Pancreas (tissue), 10 donors: ENCODE measurements at places on chromosomes 5 and 9.

DNA sequence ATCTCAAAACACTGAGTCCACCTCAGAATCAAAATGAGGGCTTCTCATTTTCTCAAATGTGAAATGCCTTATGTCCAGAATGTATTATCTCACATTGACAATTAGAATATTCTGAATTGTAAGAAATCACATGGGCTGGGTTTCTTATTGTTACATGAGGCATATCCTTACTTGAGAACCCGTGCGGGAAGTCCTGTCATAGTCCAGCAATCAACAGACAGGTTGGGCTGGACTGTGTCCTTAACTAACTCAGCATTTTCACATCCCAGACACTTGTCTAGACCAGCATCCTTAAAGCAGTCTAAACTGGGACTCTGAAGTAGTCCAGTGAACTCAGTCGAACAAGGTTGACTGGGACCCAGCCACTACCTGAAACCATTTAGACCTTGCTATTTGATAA is 267.6 kb downstream of the CETN3 start:
- DNase-seq: no peak

DNA sequence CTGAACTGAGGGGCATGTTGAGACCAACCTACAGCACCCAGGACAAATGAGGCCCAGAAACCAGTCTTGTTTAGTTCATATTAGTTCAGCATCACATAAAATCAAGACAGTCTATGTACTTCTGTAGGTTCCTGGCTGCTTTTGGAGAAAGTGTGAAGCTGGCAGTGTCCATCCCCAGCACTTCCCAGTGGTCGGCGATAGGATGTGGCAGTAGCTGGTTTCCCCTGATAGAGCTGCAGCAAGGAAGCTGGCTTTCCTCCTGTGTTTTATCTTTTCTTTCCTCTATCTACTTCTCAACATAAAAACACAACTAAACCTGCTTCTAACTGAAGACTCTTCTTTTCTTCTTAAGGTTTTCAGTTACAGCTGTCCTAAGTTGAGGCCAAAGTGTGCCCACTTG is 43.0 kb upstream of the SLC46A2 start:
- no peak for DNase-seq

DNA sequence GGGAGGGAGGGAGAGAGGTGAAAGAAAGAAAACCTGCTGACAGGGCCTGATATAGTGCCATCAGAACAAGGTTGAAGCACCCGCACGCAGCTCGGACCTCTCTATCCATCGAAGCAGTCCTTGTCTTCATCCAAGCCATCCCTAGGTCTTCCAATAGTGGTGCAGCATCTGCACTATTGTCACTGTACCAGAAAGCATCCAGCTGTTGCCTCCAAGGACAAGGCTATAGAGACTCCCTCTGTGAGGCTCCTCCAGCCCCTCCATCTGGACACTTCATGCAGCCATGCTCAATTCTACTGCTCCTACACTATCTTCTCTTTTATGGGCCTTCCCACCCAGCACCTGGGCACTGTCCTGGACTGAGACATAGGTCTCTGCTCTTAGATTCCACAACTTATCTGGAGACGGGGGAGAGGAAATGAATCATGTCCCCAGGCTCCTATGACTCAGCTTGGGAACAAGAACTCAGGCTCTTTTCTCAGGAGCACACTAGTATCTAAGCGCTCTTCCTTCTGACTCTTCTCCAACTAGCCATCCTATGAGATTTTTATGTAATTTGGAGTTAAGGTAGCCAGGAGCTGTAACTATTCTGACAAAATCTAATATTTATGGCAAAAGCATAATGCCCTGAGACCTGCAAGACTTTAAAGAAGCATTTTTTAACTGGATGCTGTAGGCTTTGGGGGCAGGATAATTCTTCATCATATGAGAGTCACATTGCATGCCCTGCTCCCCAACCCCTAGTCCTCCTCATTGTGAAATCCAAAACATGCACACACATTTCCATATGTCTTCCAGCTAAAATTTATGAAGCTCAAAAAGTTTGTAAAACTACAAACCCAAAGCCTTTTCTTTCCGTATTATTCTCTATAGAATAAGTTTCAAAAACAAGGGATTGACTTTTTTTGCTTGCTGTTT is 446.8 kb downstream of the CCDC171 start:
- DNase-seq: no peak

- no peak for DNase-seq
These were observed 127.2 kb upstream of the PITX1 start for GRCh38 chr5:135161221-135161620.

- no peak for DNase-seq
These were observed 429.7 kb downstream of the CDH10 start for GRCh38 chr5:24215114-24215513.

DNA sequence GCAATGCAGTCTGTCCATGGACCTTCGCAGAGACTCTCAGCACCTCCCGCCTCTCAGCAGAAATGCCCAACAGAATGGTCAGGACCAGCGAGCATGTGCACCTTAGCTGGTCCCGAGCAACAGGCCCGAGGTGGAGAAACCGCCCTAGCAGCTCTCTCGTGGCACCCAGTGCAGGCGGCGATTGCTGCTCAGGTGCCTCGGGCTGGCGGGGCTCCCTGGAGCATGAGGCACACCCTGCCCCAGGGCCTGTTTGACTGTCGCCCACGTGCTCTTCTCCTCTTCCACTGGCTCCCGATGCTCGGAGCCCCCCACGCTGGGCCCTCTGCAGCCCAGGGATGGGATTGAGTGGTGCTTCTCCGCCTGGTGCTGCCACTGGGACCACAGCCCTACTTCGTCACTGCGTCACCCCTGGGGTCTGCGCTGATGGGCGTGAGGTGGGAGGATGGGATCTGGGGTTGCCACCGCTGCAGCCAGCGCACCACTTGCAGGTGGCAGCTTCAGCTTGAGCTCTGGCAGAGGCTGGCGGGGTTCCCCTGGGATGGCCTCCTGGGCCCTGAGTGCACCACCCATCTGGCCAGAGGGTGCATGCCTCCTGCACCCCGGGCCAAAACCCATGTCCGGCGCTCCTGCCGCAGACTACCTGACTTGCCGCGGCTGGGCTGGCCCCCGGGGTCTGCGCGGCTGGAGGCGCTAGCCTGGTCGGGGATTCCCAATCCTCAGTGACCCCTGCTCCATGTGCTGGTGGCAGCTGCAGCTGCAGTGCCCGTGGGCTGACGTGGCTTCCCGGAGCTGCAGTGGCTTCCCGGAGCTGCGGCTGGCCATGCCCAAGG is 244.2 kb downstream of the FOXD4L6 start:
- DNase-seq: no peak

- DNase-seq: no peak
These were observed 69.0 kb upstream of the GGTA1 start for GRCh38 chr9:121568343-121569265.

- no peak for DNase-seq
These were observed 55.7 kb upstream of the COL15A1 start for GRCh38 chr9:98887918-98888510.

DNA sequence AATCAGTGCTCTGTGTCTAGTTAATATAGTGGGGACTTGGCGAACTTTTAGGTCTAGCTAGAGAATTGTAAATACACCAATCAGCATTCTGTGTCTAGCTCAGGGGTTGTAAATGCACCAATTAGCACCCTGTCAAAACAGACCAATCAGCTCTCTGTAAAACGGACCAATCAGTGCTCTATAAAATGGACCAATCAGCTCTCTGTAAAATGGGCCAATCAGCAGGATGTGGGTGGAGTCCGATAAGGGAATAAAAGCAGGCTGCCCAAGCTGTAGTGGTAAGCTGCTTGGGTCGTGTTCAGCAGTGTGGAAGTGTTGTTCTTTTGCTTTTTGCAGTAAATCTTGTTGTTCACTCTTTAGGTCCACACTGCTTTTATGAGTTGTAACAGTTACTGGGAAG is 3.6 kb upstream of the OTULINL start:
- no peak for DNase-seq

GRCh38 chr5:103425686-103426454 is 136.7 kb downstream of the NUDT12 start:
- no peak for DNase-seq

DNA sequence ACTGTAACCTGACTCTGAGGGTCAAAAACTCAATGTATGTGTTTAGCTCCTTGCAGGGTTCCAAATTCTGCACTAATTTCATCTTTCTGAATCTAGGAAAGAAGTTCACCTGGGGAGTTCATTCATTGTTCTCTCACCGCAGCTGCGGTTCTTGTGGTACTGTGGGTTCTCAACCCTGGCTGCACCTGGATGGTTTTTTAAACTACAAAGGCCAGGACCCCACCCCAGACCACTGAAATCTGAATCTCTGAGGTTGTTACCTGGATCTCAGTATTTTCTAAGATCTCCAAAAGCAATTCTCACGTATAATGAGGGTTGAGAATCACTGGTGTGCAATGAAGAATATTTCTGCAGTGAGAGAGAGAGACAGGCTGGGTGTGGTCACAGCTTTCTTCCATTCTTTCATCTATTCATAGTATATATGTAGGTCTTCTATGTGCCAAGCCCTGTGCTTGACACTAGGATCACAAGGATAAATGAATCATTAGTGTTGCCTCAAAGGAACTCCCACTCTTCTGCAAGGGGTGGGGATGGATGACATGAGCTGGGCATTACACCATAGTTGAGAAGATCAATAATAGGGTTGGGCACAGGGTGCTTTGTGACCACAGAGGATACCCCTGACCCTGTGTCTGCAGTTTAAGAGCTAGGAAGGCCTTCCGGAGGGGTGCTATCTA is 109.8 kb downstream of the GALNT10 start:
- no peak for DNase-seq

GRCh38 chr5:89147031-89147430 is 264.0 kb upstream of the MEF2C start:
- no peak for DNase-seq

DNA sequence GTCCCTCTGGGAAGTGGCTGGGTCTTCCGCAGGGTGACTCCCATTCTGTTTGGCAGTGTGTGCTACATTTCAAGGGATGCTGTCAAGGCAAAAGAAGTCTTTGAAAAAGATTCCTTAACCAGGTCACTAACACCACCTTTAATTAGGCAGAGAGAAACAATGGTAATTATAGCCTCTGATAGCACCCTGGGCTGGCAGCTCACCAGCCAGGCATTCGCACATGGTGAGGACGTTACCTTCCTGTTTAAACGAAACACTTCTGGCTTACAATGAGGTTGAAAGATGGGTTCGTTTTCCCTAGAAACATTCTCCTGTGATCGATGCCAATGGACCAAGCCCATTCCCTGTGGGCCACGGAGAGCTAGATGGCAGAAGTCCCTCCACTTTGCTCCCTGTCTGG is 230.1 kb upstream of the PANK3 start:
- no peak for DNase-seq

- no peak for DNase-seq
These were observed 1.7 kb downstream of the SLC1A3 start for GRCh38 chr5:36607838-36608783.

GRCh38 chr5:151082282-151082902 is 1.6 kb upstream of the TNIP1 start:
- no peak for DNase-seq

- no peak for DNase-seq
These were observed 5.9 kb upstream of the ERAP2 start for GRCh38 chr5:96870094-96871026.

- DNase-seq: no peak
These were observed 48.9 kb upstream of the SLC2A8 start for GRCh38 chr9:127347831-127348776.

DNA sequence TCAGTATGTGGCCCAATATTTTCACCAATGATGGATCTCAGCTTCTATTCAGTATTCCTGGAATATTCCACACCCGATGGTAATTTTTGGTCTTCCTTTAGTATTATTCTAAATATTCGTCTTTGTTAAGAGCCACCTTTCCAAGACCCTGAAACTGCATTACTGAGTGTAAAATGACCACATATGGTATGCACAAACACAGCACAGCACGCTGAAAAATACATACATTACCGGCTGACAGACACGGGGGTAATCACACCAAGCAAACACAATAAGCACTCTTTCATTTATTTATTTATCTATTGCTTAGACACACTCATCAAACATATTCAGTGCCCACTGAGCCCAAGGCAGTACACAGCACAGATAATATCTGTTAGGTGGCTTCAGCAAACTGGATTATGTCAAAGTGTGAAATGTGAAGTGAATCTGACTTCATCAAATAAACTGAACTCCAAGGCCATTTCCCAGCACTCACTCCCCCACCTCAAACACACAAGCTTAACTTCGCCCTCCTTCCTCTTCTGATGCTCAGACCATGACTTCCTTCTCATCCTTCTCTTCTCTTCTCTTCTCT is 1637.8 kb upstream of the C9orf72 start:
- DNase-seq: no peak

DNA sequence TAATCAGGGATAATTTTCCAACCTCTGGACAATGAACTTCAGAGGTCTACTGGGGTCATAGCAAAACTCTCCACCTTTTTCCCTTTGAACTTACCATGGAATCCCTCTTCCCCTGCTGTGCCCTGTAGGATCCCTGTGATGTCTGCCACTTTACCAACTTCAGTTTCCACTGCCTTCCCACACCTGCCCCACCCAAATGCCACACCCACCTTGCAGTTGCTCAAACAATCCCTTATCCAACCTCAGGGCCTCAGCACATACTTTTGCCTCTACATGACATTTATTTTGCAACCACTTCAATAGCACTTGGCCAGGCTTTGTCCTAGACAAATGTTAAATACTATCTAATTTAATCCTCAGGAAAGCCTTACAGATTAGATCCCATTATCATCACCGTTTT is 463.7 kb upstream of the WWC1 start:
- DNase-seq: no peak

DNA sequence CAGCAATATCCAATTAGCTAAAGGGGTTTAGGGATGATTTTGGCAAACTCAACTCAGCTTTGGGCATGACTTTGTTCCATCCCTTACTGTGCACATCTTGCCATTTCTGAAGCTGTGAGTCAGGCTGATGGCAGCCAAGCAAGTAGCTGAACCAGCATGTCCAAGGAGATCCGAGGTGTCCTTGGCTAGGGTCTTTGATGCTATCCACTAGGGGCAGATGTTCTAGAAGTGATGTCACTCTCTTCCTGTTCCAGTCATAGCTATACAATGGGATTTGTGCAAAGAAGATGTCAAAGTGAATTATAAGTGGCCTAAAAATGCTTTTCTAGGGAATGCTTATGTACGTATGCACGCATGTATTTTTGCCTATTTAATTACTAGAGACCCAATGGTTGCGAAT is 160.8 kb upstream of the PAPPA start:
- no peak for DNase-seq

DNA sequence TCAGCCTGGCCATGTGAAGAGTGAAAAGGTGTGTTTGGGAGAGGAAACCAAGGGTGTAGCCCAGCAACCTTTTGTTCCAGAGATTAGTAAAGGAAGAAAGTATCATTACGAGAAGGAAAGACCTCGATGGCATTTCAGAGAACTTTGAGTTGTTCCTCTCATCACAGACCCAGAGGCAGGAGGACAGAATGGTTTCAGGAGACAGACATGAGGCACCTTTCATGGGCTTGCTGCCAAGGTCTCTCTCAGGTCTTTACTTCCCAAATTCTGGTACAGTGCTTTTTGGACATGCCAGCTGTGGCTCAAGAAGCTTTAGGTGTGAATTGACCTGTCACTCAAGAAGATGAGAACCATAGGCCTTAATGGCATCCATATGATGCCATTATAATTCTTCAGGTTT is 2.8 kb upstream of the MCC start:
- no peak for DNase-seq

DNA sequence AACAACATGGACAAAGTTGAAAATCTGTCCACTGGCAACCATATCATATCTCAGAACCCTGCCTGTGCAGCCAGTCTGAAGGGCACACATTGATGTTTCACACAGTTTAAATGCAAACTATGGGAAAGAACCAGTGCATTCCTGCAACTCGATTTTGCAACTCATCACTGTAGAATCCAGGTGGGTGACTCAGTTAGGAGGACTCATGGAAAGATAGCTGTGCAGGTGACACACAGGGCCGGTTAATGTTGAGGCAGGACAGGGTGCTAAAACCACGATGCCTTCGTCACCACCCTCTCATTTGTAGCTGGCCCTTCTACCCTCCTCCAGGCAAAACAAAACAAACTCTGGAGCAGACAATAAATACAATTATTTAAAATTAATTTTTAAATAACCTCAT is 62.8 kb downstream of the TLE1 start:
- no peak for DNase-seq
